ENCODE measurements at places on chromosomes 7 and 10.

DNA sequence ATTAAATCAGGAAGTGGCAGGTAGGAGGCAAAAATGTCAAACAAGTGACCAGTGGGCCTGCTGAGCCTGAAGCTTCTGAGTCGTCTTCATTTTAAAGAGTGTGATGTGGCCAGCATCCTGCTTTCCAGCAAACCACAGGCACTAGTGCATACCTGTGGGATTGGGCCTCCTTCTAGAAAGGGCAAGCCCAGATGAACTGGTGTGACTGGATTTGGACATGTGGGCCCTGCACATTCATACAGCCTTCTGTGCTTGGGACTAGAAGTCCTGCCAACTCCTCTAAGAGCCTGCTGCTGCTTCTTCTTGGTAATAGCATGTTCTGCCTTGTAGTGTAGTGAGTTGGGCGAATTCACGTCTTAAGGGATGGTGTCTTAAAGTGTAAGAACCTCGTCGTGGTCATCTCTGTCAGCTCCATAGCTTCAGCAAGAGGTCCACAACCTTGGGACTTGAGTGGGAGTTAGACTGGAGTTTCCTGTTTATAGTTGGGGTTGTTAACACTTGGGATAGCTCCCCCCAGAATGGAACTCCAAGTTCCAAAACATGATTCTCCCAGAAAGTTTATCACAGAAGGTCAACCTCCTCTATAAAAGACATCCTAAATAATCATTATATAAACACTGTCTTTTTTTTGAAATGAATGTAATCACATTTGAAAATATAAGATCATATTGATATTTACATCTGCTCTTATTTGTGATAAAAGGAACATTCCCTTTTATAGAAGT is 11.2 kb downstream of the BMPER start:
- peak; percentile 23 for DNase-seq

DNA sequence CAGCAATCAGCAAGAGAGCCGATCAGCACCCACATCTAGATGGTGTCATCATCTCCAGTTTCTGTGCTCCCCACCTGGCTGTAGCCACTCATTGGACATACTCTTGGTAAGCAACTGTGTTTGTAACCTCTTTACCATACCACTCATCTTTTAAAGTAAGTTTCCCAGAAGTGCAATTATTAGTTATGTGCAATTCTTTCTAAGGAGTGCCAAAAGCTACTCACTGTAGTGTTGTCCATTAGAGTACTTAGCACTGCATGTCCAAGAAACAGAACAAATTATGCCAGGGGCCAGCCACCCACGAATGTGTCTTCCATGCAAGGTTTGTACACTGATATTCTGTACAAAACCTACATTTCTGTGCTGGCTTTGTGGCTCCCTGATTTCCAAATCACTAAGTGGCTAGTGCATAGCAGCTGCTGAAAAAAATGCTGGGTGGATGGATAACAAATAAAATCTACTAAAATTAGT is 131.9 kb downstream of the SRPK2 start:
- DNase-seq = no peak

GRCh38 chr10:123583639-123584418 is 82.3 kb upstream of the GPR26 start:
- DNase-seq = peak; percentile 65

DNA sequence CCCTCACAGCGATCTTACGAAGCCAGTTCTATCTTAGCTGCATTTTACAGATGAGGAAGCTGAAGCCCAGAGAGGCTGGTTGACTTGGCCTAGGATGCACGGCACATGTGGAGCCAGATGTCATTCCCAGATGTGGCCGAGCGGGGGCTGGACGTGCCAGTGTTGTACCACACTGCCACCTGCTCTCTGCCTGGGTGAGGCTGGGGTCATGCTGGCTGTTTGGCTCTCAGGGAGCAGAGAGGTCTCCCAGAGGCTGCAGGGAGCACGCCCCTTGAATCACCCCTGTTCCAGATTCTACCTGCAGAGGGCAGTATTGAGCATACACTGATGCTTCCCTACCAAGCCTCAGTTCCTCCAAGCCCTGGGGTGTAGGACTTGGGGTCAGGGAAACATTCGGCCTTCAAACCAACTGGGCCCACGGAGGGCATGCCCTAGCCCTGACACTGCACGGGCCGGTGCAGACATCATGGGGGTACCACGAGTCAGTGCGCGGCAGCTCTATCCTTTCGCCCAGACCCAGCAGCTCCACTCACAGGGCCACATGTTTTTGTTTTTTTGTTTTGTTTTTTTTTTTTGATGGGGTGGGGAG is 3.8 kb upstream of the GTF2IRD1 start:
- DNase-seq = peak; percentile 71
